ENCODE measurements at places on chromosomes 13 and 19.

DNA sequence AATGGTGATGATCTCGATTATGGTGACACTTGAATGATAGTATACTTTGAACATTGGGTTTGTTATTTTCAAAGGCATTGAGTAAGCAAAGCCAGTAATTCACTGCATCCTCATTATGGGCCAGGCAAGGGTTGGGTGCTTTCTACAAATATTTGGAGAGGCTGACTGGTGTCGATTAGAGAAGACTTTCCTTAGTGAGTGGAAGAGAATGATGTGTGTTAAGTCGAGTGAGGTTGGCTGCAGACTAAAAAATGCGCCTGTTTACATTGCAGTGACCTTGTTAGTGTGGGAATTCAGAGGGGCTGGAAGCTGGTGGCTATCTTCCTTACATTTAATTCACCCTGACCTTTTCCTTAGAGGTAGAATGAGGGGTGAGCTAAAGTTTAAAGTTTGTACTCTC, 22.4 kb upstream of the RNF113B start:
- no peak for DNase-seq

- DNase-seq = no peak
These were observed 6.0 kb downstream of the PROZ start for GRCh38 chr13:113164492-113164891.

DNA sequence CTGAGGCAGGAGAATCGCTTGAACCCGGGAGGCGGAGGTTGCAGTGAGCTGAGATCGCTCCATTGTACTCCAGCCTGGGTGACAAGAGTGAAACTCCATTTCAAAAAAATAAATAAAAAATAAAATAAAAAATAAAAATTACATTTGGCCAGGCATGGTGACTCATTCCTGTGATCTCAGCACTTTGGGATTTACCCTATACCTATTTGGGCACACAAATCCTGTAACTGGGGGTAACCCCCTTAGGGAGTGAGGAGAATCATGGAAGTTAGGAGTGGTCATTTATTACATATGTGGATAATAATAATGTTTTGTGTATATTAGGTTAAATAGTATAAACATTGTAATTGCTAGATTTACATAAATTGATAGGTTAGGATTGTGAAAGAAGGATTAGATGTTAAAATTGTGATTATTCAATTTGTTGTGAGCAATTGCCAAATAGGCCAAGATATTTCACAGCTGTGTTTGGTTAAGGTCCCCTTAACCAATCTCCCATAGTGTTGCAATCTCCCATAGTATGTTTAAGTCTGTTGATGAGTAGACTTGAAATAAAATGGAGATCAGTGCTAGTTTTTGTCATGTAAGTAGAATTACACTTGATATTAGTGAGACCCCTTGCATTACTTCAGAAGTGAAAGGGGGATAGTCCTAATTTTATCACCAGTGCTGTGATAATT, 30.7 kb downstream of the ZNF844 start:
- DNase-seq = no peak

- no peak for DNase-seq
These were observed 13.9 kb downstream of the GPX4 start for GRCh38 chr19:1117654-1118053.

DNA sequence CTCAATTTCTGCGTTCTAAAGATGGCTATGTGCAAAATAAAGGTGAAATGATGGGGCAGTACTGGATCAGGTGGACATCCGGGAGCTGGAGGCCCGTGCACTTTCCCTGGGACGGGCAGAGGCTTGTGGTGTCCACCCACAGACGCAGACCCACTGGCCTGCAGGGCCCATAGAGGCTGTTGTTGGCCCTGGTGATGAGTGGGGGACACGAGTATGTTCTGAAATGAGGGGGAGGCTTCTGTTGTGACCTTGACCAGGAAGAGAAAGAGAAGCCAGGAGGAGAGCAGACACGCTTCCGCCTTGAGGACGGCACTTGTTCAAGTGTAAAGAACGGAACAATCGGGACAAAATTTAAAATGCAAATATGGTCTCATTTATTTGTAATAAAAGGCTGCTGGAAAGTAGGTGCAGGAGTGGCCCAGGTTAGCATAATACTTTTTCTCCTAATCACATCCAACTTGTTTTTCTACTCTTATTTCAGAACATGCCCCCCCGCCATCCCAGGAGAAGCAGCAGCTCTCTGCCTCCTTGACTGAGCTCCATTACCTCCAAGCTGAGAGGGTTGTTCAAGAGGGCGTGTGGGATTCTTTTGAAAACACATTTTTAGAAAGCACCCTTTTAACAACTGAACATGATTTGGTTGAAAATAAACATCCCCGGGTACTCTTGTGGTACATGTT, 27.1 kb downstream of the ATP11A start:
- no peak for DNase-seq

- DNase-seq = no peak
These were observed 356.1 kb downstream of the FGF14 start for GRCh38 chr13:102045731-102046130.

DNA sequence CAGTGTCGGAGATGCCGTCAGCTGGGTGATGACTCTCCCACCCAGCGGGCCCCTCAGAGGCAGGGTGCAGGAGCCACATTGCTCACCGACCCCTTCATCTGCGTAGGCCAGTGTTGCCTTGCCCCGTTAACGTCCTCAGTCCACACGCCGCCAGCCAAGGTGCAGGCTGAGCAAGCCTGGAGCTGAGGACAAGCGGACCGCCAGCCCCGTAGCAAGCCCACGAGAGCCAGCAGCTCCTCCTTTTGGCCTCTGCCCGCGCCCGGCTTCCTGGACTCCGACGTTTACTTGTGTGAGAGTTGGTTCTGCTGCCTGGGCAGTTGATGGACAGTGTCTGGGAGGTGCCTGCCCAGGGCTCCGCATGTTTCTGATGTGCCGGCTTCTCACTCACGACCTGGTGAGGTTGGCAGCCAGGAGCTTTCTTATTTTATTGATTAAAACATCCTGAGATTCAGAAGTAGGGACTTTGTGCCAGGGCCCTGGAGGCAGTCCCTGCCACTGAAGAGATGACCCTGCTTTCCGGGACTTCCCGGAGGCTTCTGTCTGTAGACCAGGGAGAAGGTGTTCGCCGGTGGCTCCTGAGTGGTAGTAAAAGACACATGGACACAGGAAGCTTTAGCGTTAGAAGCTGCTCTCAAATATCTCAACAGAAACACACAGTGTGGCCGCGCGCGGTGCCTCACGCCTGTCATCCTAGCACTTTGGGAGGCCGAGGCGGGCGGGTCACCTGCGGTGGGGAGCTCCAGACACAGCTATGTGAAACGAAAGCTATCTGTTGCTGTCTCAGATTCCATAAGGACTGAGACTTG, 5.8 kb downstream of the DAZAP1 start:
- DNase-seq = no peak

DNA sequence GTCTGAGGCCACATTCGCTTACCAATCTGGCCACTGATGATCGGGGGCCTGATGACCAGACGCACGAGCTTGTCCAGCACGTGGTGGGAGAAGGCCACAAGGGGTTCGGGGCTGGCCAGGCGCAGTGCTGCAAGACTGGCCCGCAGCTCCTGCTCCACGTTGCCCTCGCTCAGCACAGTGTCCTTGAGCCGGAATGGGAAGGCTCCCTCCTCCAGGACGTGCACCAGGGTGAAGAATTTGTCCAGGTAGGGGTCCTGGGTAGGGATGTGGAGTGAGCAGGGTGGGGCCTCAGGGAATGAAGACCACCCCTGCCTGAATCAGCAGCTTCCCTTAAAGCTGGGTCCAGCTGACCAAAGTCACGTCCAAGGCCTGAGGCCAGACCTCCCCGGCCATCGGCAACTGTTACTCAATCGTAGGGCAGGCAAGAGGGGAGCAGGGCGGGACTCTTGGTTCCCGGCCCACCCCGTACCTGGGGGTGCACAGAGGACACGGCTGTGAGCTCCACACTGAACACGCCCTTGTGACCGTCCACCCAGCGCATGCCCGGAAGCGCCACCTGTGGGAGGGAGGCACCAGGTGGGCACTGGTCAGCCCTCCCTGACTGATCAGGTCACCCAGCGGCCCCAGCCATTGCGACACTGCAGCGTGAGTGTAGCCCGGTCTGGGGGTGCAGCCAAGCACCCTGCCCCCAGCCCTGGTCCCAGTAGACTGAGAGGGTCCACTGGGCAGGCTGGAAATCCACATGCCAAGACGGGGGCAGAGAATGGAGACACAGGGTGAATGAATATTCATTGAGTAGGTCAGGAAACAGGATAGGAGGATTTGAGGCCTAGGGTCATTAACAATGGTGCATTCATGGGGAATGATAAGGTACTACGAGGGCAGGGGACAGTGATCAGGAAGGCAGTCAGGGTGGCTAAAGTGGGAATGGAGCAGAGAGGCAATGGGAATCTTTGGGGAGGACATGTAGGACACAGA, 2.8 kb upstream of the ANGPTL8 start:
- DNase-seq = no peak

DNA sequence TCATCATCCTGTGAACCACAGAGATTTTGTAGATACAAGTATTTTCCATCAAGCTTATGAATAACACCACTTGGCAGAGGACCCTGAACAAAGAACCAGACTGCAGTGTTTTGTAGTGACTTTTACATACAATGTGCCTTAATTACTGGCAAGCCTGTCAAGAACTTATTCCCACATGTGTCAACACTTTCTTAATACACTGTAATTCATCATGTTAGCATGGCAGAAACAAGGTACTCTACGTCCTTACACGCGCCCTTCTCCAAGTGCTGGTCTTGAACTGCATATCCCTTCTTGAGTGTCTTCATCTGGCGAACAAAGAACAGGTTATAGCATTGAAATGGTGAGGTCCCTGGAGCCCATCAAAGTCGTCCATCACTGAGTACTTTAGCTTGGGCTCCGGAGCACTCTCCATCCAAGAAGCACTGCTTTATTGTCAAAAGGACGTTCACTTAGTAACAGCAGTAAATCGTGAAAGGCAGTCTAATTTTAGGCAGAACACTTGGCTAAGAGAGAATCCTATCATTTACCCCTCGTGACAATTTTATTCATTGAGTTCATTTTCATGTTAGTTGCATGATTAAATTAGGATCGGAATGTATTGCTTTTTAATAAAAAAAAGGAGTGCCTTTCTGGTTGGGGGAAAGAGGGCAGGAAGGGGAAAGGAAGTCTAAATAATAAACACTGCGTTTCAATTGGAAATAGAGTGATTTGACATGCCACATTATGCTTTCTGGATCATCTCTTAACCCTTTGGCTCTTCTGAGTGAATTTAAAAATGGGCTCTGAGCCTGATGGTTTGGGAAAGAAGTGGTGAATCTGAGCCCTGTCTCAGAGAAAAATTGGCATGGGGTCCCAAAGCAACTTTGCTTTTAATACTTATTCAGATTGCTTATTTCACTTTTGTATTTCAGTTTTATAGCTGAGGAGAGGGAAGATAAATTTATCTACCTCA, 376.1 kb downstream of the DLEU7 start:
- DNase-seq = no peak

GRCh38 chr13:31594056-31594455, 145.3 kb upstream of the RXFP2 start:
- DNase-seq = no peak

DNA sequence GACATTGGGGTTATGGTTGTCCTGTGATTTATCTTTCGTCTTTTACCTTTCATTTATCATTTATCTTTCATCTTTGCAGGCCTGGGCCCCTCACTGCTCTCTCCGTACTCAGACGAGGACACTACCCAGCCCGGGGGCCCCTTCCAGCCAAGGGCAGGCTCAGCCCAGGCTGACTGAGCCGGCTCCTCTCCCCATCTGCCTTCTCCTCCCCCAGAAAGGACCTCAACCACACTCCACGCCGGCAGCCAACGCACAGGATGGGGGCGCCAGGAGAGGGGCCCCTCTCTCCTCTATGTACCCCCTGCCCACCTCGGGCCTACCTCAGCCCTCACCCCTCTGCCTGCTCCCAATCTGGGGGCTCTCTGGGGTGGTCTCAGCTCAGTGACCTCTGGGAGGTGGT, 7.4 kb upstream of the PPP5C start:
- no peak for DNase-seq

- DNase-seq = no peak
These were observed 10.6 kb downstream of the CAMSAP3 start for GRCh38 chr19:7606289-7606688.

GRCh38 chr13:48233889-48234488, 983 bp downstream of the ITM2B start:
- DNase-seq = no peak

DNA sequence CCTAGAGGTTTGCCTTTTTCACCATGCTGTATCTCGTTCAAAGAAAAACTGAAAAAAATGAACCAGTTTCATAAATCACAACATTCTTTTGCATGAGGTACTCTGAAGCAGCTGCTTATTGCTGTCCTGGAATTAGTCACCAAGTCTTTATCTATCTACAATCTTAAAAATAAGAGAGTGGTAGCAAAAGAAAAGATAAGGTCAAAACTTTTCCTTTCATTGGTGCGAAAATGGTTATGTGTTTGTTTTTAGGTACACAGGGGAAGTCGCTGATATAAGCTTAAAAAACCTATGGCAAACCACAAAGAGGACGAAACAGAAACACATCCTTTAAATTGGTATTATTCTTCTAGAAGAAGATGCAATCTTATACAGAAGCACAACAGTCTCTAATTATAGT, 20.7 kb downstream of the OBI1 start:
- DNase-seq = no peak

DNA sequence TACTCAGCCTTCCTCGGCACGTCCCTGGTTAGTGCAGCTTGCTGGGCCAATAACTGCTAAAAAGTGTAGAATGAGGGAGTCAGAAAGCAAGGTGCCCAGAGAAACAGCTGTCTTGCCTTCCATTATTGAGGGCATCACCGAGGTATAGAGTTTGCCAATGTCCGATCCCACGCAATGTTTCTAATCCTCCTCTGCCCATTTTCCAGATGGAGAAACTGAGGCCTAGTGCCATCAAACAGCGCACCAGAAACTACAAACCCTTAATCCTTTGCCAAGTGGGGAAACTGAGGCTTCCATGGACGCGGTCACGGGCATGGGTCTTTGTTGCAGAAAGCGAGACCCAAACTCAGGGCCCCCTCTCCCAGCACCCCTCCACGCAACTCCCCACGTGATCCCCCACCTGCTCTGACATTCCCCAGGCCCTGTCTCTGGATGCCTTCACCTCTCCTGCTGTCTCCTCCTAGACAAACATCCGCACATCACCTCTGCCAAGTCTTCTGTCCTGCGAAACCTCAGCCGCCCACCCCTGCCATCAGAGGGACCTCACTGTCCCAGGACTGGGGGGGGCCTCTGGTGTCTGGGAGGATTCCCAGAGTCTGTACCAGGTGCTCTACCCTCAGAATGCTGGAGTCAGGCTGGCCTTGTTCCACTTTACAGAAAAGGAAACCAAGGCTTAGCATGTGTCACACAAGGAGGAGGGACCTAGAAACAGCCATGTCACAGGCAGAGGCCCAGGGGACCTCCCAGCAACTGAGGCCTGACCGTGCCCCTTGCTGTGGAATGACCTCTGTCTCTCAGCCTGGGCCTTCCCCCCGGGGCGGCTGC, 930 bp upstream of the PDE4C start:
- DNase-seq = no peak

DNA sequence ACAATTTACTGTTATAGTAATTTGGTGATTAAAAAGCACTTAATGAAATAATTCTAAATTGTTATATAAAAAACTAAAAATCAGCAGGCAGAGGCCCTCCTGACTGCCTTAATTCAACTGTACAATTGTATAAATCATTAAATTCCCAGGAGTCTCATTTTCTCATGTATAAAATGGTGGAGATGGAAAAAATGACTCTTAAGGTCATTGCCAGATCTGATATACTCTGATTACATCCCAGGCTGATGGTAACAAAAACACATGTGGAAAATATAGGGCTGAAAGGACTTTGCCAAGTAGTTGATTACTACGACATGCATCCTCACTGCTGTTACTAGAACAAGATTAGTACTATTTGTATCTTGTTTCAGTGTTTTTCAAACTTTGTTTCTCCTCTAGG, 1020.0 kb upstream of the SLC10A2 start:
- no peak for DNase-seq

- DNase-seq = no peak
These were observed 543.6 kb downstream of the RFC3 start for GRCh38 chr13:34361560-34361959.

All from brain pericyte (primary cell).